NCI-H1417 (cell line): ENCODE measurements at places on chromosomes 1 and 21.
A peak's percentile ranks its signal among the peaks of the same experiment; 100 is the strongest.

DNA sequence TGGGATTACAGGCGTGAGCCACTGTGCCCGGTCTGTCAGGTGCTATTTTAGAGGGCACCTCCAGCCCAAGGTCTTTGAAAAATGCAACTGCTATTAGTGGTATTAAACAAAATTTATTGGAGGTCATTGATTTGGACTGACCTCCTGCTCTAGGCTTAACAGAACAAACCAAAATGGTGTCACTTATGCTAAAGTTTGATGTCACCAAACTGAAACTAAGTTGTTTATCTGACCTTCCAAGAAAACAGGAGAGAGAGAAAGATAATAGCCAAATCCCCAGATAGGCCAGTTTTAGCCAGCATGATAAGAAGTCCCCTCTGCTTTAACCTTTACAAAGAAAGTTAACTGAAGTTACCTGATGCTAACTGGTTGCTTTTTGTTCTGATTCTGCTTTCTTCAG is 8.1 kb upstream of the INAVA start:
- DNase-seq: no peak

DNA sequence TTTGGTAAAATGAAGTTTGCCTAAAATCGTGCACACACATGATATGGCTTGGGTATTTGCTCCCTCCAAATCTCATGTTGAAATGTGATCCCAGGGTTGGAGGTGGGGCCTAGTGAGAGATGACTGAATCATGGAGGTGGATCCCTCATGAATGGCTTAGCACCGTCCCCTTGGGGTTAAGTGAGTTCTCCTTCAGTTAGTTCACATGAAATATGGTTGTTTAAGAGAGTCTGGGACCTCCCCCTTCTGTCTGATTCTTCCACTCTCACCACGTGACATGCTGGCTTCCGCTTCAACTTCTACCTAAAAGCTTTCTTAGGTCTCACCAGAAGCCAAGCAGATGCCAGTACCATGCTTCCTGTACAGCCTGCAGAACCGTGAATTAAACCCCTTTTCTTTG is 58.4 kb downstream of the SIPA1L2 start:
- DNase-seq: no peak

- DNase-seq: no peak
These were observed 7.1 kb upstream of the MROH9 start for GRCh38 chr1:170927955-170928840.

DNA sequence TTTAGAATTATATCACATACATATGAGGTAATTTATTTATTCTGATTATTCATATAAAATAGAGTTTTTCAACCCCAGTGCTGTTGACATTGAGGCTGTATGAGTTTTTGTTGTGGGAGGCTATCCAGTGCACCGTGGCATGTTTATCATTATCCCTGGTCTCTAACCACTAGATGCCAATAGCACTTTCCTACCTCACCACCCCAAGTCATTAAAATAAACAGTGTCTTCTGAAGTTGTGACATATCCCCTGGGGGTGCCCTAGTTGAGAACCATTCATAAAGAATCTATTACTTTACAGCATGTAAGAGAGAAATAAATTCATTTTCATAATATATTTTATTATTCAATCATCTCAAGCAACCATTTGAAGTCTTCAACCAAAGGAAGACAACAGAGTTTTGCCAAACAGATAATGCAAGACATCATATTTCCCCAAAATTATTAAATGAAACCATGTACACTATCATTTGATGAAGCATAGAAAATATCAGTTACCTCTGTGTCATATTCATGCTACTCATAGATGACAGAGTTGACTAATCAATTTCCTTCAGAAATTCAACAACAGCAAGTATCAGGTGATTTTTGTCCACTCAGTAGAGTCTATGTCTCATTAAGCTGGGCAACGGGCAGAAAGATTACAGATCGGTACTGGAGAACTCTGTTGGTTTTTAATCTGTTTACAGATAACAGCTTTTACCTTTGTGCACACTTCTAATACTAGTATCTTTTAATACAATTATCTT is 39.5 kb upstream of the RGS1 start:
- DNase-seq: no peak

DNA sequence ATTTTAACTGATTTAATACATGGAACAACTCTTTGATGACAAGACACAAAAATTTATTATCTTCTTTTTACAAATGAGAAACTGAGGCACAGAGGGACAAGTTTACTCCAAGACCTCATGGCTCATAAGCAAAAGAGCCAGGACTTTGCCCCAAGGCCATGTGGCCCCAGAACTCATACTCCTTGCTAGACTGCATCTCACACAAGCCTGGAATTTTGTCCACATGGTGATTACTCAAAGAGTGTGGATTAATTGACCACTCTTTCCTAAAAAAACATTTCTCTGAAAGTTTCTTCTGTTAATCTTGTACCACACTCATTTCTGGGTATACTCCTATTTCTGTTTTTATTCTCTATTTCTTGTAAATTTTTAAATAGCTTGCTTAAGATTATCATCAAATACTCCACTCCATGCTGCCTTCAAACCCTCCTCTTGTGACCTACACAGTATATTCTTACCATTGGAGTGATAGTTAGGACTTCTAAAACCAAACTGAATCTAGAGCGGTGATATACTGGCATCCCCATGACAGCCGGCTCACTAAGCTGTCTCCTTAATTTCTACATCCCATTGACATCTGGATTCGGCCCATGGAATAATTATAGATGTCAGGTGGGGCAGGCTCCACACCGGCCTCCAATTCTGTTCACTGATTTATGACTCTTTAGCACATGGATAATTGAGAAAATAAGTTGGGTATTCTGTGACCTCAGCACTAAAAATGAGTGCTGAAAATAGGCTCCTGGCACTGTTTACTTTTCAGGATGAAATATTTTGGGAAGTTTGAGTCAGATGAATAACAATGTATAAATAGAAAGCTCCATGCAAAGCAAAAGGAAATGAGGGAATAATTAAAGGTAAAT is 16.1 kb downstream of the RGS4 start:
- DNase-seq: peak; percentile 26

DNA sequence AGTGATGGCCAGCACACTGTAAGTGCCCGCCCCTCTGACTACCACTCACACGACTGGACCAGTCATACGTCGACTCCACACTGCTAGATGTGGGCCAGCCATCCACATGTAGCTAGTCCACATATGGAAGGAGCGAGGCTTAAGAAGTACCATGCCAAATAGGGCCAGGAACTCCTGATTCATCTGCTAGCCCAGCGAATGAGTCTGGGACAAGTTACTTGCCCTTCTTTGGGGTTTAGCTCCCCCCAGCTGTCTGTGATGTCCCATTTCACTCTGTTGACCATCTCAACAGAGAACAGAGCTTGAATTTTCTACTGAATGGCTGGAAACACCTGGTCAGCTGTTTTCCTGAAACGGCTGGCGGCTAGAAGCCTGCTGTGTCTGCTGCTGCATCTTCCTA is 5.8 kb downstream of the CSRP1 start:
- DNase-seq: no peak

DNA sequence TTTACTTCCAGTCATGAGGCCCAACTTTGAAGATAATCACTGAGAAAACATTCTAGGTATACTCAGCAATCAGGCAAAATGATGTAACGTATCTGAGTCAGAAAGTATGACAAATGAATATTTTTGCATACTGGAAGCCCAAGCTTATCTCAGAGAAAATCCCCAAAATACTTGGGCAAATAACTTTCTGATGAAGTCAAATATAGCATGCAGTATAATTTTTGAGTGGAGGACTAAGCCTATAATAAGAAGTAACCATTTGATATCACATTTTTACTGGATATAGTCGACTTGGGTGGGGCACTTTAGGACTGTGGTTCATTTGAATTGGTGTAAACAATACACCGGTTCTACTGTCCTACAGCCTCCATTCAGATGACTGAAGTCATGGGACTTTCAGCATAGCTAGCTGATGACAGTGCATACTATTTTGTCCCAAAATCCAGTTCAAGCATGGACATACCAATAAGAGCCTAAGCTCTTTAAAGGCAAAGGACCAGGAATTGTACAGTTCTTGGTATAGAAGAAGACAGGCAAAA is 2.3 kb upstream of the GADD45A start:
- no peak for DNase-seq

- no peak for DNase-seq
These were observed 60.0 kb downstream of the NRDC start for GRCh38 chr1:51818487-51818886.
